HT-29 (cell line): ENCODE measurements at places on chromosomes 4 and X.

GRCh38 chr4:80787306-80787705, 243.2 kb upstream of the BMP3 start:
- no peak for DNase-seq

- peak; percentile 54 for DNase-seq
Measured at GRCh38 chr4:121696170-121696580, 605 bp downstream of the ANXA5 start.

DNA sequence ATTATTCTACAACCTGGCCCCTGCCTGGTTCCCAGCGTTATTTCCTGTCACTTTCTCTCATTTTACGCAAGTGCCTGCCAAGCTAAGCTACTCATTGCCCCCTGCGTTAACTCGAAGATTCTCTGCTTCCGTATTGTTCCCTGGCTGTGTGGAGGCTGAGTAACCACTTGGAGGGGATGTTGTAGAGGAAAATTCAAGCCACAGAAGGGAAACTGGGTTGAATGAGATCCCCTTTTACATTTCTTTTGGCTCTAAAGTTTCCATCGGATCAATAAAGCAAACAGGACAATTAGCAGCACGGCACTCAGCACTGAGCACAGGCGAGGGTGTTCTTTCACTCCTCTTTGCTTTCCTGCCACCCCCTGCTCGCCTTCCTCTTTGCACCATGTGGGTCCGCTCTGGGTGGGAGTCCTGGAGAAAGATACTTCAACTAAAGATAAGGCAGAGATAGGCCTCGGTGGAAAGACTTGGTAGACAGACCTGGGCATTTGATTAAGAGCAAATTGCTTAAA, 4.2 kb upstream of the TMSB4X start:
- no peak for DNase-seq

GRCh38 chr4:138897811-138898226, 117.8 kb upstream of the NOCT start:
- peak; percentile 68 for DNase-seq

DNA sequence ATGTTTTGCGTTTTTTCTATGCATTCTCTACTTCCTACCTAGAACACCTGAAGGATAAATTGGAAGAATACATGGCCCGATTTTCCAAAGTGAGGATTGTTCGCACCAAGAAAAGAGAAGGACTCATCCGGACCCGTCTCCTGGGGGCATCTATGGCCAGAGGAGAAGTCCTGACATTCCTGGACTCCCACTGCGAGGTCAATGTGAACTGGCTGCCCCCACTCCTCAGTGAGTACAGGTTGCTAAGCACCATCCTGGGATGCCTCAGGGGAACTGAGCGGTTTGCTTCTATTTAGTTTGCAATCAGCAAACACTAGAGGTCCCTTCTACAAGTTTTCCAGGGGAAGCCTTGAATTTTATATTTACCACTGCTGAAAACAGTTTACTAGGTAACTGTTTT, 359.3 kb upstream of the GALNT7 start:
- no peak for DNase-seq

GRCh38 chr4:18840481-18840880, 818.9 kb upstream of the LCORL start:
- DNase-seq: no peak

GRCh38 chr4:40669504-40669903, 39.8 kb upstream of the RBM47 start:
- no peak for DNase-seq

DNA sequence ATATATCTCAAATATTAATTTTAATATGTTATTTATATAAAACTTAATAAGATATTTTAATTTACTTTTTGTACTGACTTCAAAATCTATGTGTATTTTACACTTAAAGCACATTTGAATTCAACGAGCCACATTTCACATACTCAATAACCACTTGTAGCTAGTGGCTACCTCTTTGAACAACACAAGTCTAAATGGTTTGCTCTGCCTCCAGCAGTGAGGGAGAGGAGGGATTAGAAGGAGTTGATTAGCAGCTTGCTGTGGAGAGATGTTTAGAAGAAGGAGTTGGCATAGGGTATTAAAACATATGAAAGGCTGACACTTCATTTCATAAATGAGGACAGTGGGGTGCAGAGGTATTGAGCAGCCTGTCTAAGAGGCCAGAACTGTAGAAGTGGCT, 124.0 kb downstream of the ARHGAP24 start:
- no peak for DNase-seq

GRCh38 chrX:11567528-11568220, 98.0 kb downstream of the ARHGAP6 start:
- DNase-seq: no peak

GRCh38 chrX:96564595-96564994, 120.0 kb upstream of the DIAPH2 start:
- no peak for DNase-seq
